ENCODE measurements at places on chromosomes 4 and X.

DNA sequence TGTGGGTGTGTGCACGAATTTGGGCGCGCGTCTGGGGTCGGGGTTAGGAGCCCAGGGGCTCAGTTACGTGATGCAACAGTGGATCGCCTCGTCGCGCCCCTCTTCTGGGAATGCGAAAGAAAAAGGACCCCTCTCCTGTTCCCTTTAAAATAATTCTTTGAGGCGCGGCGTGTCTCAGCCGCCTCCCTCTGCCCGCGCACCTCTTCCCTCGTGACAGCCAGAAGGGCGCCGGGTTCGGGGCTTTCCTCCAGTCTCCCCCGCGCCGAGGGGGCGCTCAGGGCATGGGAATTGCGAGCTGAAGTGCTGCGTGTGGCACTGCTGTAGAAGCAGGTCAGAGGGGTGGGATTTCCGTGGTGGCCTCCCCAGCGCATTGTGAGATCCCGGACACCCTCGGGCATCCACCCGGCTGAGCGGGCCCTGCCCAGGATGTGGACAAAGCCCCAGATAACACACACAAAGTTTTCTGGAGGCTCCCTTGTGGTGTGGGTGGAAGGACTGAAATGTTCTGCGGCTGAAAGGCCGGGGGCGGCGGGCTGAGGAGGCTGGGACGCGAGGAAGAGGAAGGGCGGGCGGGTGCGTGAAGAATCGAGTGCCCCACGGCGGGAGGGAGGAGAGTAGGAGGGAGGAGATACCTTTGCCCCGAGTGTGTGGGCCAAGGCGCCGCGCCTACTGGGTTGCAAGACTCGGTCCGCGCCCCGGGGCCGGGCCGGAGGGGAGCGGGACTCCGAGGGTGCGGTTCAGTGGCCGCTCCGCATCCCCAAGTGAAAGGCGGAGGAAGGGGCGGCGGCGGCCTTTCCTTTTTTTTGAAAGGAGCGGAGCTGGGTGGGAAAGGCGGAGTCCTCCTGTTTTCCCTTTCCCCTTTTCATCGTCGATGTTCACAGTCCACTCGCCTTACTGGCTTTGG lies 752 bp downstream of the SEPTIN11 start:
- no peak for DNase-seq

DNA sequence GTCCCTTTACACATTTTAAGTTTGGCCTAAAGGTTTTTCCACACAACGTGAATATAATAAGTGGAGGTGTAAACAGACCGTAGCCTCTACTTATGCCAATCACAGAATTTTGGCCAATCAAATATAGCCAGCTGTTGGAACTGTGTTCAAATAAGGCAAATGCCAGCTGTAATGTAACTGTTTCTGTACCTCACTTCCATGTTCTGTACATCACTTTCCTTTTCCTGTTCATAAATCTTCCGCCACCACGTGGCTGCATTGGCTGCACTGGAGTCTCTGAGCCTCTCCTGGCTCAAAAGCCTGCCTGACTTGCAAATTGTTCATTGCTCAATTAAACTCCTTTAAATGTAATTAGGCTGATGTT lies 105.1 kb upstream of the SMIM31 start:
- no peak for DNase-seq

GRCh38 chr4:109434007-109434971 lies 674 bp downstream of the SEC24B start:
- no peak for DNase-seq

DNA sequence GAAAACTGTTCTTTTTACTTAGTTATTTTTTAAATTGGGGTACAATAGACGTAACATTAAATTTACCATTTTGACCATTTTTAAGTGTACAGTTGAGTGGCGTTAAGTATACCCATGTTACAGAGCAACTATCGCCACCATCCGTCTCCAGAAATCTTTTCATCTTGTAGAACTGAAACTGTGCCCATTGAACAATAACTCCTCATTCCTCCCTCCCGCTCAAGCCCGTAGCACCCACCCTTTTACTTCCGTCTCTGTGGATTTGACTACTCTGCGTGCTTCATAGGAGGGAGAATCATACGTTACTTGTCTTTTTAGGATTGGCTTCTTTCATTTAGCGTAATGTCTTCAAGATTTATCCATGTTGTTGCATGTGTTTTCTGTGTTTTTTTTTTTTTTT lies 55.3 kb downstream of the TMEM131L start:
- no peak for DNase-seq

GRCh38 chr4:7838136-7838782 lies 101.4 kb downstream of the AFAP1 start:
- DNase-seq, result no peak

DNA sequence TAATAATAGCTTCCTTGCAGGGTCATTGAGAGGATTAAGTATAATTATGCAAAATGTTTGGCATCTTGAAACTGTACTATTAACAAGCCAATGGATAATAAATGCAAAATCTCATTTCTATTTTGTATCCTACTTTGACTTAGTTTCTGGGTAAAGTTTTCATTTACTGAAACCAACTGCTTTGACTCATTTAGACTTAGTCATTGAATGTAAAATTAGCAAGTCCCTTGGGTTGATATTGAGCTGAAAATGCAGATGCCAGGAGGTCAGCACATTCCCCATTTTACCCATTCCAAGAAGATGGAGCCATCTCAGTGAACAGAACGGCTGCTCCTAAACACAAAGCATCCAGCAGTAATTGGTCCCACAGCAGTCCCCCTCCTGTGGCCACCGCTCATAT lies 74.7 kb upstream of the GATB start:
- DNase-seq, result no peak

- DNase-seq, result no peak
Measured at GRCh38 chr4:1862055-1862911, 6.3 kb upstream of the LETM1 start.

GRCh38 chrX:83260288-83260687 lies 247.8 kb upstream of the POU3F4 start:
- DNase-seq, result no peak

GRCh38 chr4:87044511-87045233 lies 109.9 kb downstream of the AFF1 start:
- DNase-seq, result no peak

DNA sequence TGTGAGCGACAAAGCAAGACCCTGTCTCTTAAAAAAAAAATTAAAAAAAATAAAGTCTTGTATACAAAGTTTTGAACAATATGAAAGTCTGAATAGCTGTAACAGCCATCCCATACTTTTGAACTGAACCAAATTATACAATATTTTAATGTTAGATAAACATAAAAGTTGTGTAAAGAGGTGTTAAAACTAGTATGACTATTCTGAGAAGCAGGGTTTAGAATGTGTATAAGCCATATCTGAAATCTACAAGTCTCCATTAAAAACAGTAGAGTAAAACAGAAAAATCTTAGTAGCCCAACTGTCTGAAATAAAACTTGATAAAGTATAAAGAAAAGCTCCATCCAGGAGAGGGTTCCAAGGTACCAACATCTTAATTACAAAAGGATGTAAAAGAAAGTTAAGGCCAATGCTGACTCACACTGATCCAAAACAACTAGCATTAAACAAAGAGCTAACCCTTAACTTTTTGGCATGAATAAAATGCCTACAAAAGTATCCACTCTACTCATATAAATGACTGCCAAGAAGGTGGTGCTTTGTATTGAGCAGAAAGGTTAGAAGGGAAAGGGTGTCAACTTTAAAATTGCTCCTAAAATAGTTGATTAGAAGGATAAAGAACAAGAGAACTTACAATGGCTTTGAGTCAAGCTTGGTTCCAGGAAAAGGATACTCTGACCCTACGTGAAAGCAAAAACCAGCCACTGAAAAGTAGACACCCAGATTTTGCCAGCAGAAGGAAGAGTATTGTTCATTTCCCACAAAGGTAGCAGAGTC lies 18.5 kb downstream of the CNOT6L start:
- DNase-seq, result no peak

GRCh38 chr4:10470505-10470904 lies 13.3 kb upstream of the ZNF518B start:
- DNase-seq, result no peak

GRCh38 chr4:22129454-22130029 lies 181.0 kb upstream of the KCNIP4 start:
- DNase-seq, result no peak

DNA sequence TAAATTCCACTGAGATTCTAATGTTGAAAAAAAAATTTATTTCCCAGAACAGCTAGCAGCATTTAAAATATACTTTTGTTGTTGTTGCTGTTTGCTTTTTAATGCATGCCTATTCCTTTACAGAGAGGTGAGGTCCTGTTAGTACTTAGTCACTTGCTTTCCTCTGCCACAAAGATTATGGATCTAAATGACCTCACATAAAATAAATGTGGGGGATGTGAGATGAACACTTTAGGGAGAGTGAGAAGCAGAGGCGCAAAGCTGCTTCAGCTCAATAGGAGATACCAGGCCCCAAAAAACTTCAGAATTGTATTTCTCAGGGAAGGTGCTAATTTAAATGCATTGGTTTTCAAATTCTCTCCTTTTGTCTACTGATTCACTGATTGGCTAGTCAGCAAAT lies 4.0 kb downstream of the LDB2 start:
- no peak for DNase-seq

DNA sequence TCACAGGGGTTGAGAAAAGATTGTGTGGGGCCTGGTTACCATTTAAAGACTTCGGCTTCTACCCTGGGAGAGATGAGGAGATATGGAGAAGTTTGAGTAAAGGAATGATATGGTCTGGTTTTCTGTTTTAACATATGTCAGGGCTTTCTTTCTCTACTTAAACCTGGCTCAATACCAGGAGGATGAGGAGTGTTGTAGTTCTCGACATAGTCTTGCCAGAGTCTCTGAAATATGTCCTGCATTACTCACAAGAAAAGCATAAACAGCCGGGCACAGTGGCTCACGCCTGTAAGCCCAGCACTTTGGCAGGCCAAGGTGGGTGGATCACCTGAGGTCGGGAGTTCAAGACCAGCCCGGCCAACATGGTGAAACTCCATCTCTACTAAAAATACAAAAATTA lies 16.4 kb upstream of the ACE2 start:
- no peak for DNase-seq

- no peak for DNase-seq
Measured at GRCh38 chrX:119266364-119266995, 30.4 kb downstream of the PGRMC1 start.

Measured in NCI-H774 (cell line).